ENCODE measurements at places on chromosomes 12 and 14.

- no peak overlapping the region for H3K4me3 ChIP-seq
- no peaks in the 10 kb centered on the region for H3K27me3 ChIP-seq
- H3K4me1 ChIP-seq = no peaks in the 10 kb centered on the region
- H3K36me3 ChIP-seq = no peaks in the 10 kb centered on the region
- H3K27ac ChIP-seq = no peak overlapping the region
- no peak for DNase-seq
These were observed 217.7 kb upstream of the PDZRN4 start for GRCh38 chr12:40970320-40970907.

DNA sequence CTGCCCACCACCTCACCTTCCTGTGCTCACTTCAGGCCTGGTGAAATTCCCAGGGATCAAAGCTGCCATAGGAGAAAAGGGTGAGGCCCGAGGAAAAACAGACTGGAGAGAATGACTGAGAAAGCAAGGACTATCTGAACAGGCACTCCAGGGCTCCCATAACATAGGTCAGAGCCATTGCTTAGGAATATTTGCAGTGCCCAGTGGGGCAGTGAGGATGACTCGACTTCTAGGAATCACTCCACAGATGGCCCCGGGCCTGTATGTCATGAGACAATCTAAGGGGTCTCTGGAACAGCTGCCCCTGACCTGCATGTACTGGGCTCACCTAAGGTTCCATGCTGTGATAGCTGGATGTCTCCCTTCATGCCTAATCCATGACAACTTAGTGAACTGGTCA lies 51.6 kb downstream of the GPHB5 start:
- H3K27me3 ChIP-seq = no peaks in the 10 kb centered on the region
- no peak overlapping the region for H3K27ac ChIP-seq
- H3K4me1 ChIP-seq = peaks cover 18% of the 10 kb centered on the region
- DNase-seq = no peak

DNA sequence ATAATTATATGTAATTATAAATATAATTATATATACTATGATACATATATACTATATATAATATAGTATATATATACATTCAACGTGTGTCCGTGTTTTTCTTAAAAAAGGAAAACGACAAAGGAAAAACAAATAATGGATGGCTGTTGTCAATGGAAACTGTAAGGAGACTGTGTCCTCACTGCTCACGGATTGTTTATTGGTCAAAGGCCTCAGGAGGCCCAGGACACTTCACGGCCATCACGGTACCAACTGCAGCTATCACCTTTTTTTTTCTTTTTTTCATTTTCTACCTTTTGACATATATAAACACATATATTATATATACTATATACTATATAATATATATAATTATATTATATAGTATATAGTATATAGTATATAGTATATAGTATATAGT lies 113.4 kb downstream of the SPTSSA start:
- no peaks in the 10 kb centered on the region for H3K36me3 ChIP-seq
- DNase-seq = no peak
- H3K4me1 ChIP-seq = no peaks in the 10 kb centered on the region
- no peaks in the 10 kb centered on the region for H3K27me3 ChIP-seq
- H3K4me3 ChIP-seq = no peak overlapping the region
- no peak overlapping the region for H3K27ac ChIP-seq

GRCh38 chr12:3456809-3457208 lies 34.2 kb upstream of the PRMT8 start:
- peaks cover 10% of the 10 kb centered on the region for H3K4me1 ChIP-seq
- H3K27ac ChIP-seq = no peak overlapping the region
- no peak for DNase-seq
- no peaks in the 10 kb centered on the region for H3K27me3 ChIP-seq
- no peak overlapping the region for H3K4me3 ChIP-seq
- no peaks in the 10 kb centered on the region for H3K36me3 ChIP-seq

DNA sequence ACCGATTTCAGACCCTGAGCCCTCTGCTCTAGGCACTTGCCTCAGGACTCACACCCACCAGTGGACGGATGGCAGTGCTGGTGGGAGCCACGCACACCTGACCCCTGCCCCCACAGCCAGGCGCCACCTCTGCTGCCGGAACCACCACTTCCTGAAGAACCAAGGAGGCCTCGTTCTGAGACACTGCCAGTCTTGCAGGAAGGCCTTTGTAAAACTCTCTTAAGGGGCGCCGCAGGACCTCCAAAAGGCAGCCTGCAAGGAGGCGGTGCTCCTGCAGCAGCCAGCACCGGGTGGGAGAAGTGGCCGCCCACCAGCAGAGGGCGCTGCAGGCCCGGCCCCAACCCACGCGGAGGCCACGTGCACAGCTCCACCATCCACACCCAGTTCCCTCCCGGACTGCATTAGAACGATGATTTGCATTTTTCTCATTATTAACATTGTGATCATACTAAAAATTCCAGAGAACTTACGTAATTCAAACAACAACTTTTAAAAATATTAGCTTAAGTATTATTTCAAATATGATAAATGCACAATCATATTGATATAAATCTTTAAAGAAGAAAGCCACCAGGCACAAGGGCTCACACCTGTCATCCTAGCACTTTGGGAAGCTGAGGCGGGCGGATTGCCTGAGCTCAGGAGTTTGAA lies 12.8 kb downstream of the STX2 start:
- no peaks in the 10 kb centered on the region for H3K27me3 ChIP-seq
- H3K4me3 ChIP-seq = no peak overlapping the region
- peaks cover 5% of the 10 kb centered on the region for H3K4me1 ChIP-seq
- DNase-seq = no peak
- no peak overlapping the region for H3K27ac ChIP-seq

- DNase-seq = peak; percentile 69
- H3K36me3 ChIP-seq = no peaks in the 10 kb centered on the region
- H3K27ac ChIP-seq = peak within 1 kb of the TSS; percentile 72
- H3K4me3 ChIP-seq = peak within 1 kb of the TSS; percentile 92
These were observed at the start of gene MTA1 for GRCh38 chr14:105419195-105420091. MTA1 (plus strand) TSS chr14:105419827; CDS start chr14:105420036, 209 bp downstream.

DNA sequence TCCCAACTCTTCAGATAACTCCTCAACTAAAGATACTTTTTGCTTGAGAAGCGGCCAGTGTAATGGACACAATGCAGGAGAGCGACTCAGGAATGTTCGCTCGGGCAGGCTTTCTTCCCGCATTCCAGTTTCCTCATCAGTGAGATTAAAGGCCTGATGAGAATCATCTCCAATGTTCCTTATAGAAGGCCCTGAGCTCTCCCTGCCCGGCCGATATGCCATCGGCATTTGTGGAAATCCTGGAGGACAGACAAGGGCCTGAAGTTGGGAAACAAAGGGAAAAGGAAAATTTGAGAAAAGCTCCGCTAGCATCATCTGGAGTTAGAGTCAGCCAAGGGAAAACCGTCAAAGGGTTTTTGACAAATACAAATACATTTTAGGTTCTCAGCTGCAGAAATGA lies 38.0 kb upstream of the FOXN3 start:
- no peak for DNase-seq
- no peak overlapping the region for H3K4me3 ChIP-seq
- H3K27ac ChIP-seq = no peak overlapping the region
- no peaks in the 10 kb centered on the region for H3K4me1 ChIP-seq
- no peaks in the 10 kb centered on the region for H3K36me3 ChIP-seq
- H3K27me3 ChIP-seq = no peaks in the 10 kb centered on the region

DNA sequence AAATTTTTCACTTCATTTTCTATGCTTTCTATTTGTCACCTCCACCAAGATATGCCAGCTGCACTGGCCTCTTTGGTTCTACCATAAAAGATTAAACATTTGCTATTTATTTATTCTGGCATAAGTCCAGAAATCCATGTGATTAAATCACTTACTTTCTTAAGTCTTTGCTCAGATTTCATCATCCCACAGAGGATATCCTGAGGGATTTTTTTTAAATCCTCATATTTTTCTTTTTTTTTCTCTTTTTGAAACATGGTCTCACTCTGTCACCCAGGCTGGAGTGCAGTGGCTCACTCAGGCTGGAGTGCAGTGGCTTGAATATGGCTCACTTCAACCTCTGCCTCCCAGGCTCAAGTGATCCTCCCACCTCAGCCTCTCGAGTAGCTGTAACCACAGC lies 645.4 kb upstream of the ATXN7L3B start:
- H3K36me3 ChIP-seq = no peaks in the 10 kb centered on the region
- H3K27me3 ChIP-seq = no peaks in the 10 kb centered on the region
- no peak for DNase-seq

DNA sequence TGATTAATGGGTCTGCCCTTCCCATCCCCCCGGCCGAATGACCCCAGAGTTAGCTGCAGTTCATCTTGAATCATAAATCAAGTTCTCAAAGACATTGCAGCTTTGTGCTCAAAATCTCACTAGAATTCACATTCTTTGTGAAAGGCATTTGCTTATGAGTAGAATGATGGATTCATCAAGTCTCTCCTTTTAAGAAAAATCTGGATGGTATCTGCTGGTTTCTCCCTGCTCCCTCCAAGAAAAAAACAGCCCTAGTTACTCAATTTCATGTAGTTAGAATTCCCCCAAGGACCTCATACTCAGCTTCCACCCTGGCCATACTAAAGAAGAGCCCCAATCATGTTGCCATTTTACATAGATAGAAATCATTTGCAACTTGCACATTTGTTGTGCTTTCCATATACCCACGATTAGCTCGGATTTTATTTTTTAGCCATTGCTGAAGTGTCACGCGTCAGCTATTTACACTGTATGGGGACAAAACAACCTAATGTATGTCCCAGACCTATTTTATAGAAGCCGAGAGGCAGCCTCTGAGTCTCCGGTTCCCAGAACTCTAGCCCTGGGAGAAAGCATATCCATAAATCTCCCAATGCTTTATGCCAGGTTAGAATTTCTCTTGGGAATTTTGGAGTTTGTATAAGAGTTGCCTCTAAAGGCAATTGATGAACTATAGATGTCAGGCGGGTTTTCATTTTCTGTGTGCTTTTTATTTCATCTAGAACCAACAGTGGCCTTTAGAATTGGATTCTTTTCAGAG lies 299.5 kb downstream of the ZFP36L1 start:
- no peak overlapping the region for H3K4me3 ChIP-seq
- no peak for DNase-seq
- H3K36me3 ChIP-seq = no peaks in the 10 kb centered on the region
- peaks cover 16% of the 10 kb centered on the region for H3K4me1 ChIP-seq
- H3K27ac ChIP-seq = no peak overlapping the region

DNA sequence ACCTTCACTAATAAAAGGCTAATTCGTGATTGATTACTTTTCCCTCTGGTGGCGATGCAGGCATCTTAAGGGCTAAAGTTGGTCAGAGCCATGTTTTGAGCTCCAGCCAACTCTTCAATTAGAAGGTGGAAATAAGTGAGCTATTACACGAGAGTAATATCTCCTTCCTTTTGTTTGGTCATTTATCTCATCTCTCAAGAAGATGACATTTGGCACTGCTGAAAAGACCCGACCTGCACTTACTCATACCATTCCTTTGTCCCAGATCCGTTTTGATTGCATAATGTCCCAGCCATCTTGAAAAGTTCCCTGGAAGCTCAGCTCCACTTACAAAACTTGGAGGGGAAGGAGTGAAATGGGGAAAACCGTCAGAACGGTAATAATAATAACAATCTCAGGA lies 316.2 kb downstream of the VRK1 start:
- H3K36me3 ChIP-seq = no peaks in the 10 kb centered on the region
- H3K27me3 ChIP-seq = no peaks in the 10 kb centered on the region
- H3K27ac ChIP-seq = no peak overlapping the region
- H3K4me3 ChIP-seq = no peak overlapping the region

- no peak overlapping the region for H3K4me3 ChIP-seq
- H3K4me1 ChIP-seq = no peaks in the 10 kb centered on the region
These were observed 29.0 kb upstream of the MAX start for GRCh38 chr14:65131301-65131701.

DNA sequence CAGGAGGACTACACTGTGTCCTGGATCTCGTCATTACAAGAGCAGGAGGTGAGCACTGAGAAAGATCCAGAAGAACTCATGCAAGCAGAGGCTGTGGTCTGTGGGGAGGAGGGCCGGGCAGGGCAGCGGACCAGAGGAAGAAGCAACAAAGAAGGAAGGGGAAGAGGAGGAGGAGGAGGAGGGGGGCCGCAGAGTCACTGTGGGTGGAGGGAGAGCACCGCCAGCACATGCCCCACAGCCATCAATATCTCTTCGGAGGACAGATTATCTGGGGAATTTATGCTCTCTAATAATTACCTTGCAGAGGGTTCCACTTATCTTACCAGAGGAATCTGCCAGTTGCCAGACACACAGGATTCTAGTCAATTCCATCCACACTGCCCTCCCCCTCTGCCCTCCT lies 105.6 kb downstream of the DPF3 start:
- DNase-seq = no peak
- H3K27ac ChIP-seq = no peak overlapping the region
- H3K4me3 ChIP-seq = no peak overlapping the region
- H3K36me3 ChIP-seq = no peaks in the 10 kb centered on the region
- H3K27me3 ChIP-seq = no peaks in the 10 kb centered on the region

- H3K27me3 ChIP-seq = no peaks in the 10 kb centered on the region
- H3K4me3 ChIP-seq = no peak overlapping the region
- DNase-seq = no peak
- no peak overlapping the region for H3K27ac ChIP-seq
- H3K36me3 ChIP-seq = no peaks in the 10 kb centered on the region
These were observed 32.9 kb downstream of the ASCL1 start for GRCh38 chr12:102990419-102990818.

- H3K4me1 ChIP-seq = peaks cover 7% of the 10 kb centered on the region
- H3K4me3 ChIP-seq = no peak overlapping the region
- no peaks in the 10 kb centered on the region for H3K27me3 ChIP-seq
- DNase-seq = no peak
- no peak overlapping the region for H3K27ac ChIP-seq
These were observed 232.4 kb downstream of the AKAP6 start for GRCh38 chr14:32561520-32561919.

GRCh38 chr12:28459481-28459880 lies 269.2 kb downstream of the CCDC91 start:
- H3K36me3 ChIP-seq = no peaks in the 10 kb centered on the region
- DNase-seq = no peak
- no peak overlapping the region for H3K27ac ChIP-seq

GRCh38 chr14:61498811-61499210 lies 177.4 kb downstream of the PRKCH start:
- peak overlapping the region; percentile 54 for H3K27ac ChIP-seq
- no peaks in the 10 kb centered on the region for H3K36me3 ChIP-seq
- H3K27me3 ChIP-seq = no peaks in the 10 kb centered on the region
- DNase-seq = no peak
- peaks cover 28% of the 10 kb centered on the region for H3K4me1 ChIP-seq
- no peak overlapping the region for H3K4me3 ChIP-seq

DNA sequence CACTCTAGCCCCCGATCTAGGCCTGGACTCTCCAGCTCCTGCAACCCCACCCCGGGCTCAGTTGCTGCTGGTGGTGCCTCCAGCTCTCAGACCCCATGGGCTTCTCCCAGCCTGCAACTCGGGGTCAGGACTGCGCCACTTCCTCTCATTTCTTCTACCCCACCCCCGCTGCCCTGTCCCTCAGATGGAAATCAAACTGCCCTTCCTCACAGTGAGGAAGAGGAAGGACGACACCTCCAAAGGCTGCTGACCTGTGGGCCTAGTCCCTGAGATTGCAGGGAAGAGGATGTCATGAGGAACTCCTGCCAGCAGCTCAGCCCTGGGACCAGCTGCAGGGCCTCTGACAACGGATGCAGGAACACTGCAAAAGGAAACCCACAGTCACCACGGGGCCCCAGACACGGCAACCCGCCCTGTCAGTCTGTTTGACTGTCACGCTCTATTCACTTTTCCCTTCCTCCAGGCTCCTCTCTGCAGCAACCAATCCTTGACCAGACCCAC lies 29.3 kb upstream of the PNMA1 start:
- peaks cover 100% of the 10 kb centered on the region for H3K4me1 ChIP-seq
- no peaks in the 10 kb centered on the region for H3K27me3 ChIP-seq
- no peak for DNase-seq
- peak overlapping the region; percentile 93 for H3K27ac ChIP-seq
- no peak overlapping the region for H3K4me3 ChIP-seq
